CD4-positive, alpha-beta T cell treated with Interleukin-15 for 1 hour (primary cell): ENCODE measurements at places on chromosomes 12 and 14.

DNA sequence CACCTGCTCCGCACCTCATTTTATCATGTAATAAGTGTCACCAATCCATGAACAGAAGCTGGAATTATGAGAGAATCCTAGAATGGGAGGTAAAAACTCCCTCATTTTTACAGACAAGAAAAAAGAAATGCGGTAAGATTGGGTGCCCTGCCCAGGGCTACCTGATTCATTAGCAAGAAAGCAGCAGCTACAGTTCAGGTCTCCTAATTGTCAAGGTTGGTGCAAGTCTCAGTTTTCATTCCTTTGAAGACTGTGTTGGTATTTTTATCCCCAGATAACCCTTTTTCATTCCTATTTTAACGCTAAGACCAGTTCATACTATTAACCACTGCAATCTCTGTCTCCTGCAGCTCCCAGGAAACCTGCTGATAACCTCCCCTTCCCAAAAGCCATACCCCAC is 6.9 kb downstream of the DUSP6 start:
- no peak for DNase-seq

GRCh38 chr14:99596772-99597171 is 7.2 kb downstream of the CCDC85C start:
- no peak for DNase-seq

DNA sequence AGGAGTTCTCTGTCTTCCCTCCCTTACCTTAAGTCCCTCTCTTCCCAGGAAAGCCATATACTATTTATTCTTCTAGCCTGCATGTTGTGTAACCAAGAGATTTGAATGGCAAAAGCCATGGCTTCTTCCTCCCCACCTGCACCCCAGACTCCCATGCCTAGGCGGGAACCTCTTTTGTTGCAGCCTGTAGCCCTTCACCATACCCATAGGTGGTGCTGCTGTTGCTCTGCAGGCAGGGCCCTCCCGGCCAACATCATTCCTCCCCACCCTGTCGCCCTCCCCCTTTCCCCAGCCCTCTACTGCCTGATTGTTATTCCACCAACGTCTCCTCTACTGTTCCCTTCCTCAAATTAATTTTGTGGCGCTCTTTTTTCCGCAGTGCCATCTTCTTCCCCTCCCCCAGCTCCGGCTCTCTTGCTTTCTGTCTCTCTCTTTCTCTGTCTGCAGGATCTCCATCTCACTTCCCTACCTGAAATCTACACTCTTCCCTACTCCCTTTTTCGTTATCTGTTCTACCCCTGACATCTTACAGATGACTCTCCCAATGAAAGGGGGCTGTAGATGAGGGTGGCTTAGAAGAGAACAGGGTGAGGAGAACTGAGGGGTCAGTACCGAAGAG is 13.8 kb downstream of the NGDN start:
- no peak for DNase-seq

DNA sequence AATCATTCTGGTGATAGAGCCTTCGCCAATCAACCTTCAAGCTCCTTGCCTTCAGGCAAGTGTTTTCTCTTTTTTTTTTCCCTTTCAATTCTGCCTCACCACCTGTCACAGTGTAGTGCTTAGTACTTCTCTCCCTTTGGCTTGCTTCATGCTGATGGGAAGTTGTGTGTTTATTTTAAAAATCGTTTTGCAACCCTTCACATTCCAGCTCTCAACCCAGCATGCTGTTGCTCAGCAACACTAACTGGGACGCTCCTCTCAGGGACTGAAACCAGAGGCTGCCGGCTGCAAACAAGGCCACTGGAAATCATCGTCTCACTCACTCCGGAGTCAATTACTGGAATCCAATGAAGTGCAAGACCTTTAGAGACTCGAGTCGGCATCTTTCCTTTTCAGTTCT is 342.7 kb downstream of the PRKD1 start:
- DNase-seq: no peak

DNA sequence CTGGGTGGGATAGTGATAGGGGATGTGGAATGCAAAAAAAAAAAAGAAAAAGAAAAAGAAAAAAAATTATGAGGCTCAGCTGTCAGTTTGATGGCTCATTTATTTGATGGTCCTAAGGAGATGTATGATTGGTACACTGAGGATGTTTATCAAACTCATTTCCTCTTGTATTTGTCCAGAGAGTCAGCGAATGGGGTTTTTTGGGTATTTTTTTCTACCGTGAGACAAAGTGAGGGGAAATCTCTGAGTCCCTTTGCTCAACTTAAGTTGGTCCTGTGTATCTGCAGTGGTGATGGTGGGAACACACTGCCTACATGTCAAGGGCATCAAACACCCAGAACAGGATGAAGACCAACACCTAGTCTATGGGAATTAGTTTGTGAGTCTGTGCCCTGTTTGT is 176.9 kb upstream of the HIF1A start:
- DNase-seq: no peak

GRCh38 chr12:104505095-104505818 is 48.5 kb downstream of the CHST11 start:
- DNase-seq: no peak

DNA sequence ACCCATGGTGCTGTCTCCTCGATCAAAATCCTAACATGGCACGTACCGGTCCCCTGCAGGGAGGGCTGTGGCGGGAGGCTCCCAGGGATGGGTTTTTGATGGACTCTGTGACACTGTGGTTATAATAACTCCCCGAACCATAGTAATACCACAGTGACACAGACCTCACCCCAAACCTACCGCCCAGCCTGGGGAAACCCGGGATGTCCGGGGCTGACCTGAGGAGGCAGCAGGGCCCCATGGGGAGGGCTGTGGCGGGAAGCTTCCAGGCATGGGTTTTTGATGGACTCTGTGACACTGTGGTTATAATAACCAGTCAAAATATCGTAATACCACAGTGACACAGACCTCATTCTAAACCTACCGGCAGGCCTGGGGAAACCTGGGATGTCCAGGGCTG is 378.0 kb downstream of the TMEM121 start:
- DNase-seq: no peak

- no peak for DNase-seq
Observed at GRCh38 chr14:94570002-94570400, 8.8 kb downstream of the SERPINA4 start.

- DNase-seq: no peak
Observed at GRCh38 chr12:114918535-114919233, 234.7 kb upstream of the TBX3 start.

GRCh38 chr14:72318648-72319047 is 386.4 kb downstream of the RGS6 start:
- DNase-seq: no peak

GRCh38 chr12:64029013-64029857 is 184.7 kb downstream of the SRGAP1 start:
- DNase-seq: no peak

DNA sequence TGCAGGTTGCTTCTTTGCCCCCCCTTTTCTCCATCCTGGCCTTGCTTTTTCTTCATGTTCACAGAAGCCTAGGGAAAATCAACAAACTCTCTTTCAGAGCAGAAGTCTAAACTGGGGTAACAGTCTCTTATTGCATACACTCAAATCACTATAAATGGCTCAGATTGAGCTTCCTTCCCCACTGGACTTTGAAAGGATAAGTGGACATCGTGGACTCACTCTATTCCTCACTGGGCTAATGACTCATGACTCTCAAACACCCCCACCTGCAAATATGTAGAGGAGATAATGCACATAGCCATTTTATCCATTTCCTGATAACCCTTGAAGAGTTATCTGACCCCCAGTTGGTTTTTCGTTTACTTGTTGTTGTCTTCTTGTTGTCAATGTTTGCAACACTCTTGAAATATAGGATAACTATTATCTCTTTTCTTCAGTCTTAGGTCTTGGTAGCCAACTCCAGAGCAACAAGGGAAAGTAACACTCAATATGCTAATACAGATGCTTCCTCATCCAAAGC is 221.3 kb downstream of the PIK3C2G start:
- DNase-seq: no peak

DNA sequence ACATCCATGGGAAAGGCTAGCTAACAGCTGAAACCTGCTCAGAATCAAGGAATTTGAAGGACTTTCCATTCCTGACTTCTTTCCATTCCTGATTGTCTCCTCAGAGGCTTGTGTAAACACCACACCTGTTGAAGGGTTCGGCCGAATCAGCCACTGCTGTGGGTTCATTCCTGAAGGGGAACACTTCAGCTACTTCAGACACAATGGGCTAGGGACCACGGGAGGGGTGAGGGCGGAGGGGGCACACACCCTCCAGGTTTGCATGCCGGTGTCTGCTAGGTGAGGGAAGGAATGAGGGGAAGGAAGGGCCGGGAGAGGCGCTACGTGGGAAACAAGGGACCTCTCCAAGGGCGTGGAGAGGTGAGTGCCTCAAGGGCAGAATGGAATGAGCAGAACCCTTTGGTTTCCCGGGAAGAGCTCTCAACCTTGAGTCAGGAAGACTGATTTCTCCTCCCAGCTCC is 1.3 kb downstream of the GPRC5A start:
- DNase-seq: no peak

DNA sequence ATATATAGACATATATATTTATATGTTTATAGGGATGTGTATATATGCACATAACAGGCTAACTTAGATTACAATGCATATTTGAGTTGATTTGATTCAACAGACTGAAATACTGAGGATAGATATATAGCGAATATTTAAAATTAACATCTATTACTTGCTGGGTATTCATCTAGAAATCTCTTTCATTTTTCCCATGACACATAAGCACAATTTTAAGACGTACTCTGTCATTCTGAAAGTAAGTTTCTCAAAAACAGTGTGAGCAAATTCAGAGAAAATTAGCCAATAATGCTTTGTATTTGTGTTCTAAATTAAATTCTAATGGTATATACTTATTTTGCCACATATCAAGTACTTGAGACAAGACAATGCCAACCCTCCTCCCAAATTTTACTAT is 907.5 kb upstream of the MDGA2 start:
- DNase-seq: no peak

GRCh38 chr14:65164068-65164824 is 61.9 kb upstream of the MAX start:
- no peak for DNase-seq

DNA sequence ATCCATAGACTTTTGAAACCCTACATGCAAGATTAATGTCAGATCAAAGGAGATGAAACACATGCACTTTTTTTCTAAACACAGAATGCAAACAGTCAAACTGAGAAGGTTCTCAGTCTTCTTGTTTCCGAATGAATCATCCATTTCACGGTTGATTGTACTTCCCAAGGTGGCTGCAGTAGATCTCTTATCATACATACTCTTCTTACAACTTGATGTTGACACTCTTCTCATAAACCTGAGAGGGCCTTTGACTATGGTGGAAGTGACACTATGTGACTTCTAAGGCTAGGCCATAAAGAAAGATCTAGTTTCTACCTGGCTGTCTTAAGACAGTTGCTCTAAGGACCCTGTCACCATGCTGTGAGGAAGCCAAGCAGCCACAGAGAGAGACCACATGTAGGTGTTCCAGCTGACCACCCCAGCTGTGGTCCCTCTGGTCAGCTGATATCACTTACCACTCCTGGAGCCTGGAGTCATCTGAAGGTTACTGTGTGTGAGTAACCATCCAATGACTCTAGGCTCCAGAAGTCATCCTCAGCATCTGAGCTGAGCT is 67.2 kb upstream of the HMGA2 start:
- DNase-seq: no peak

DNA sequence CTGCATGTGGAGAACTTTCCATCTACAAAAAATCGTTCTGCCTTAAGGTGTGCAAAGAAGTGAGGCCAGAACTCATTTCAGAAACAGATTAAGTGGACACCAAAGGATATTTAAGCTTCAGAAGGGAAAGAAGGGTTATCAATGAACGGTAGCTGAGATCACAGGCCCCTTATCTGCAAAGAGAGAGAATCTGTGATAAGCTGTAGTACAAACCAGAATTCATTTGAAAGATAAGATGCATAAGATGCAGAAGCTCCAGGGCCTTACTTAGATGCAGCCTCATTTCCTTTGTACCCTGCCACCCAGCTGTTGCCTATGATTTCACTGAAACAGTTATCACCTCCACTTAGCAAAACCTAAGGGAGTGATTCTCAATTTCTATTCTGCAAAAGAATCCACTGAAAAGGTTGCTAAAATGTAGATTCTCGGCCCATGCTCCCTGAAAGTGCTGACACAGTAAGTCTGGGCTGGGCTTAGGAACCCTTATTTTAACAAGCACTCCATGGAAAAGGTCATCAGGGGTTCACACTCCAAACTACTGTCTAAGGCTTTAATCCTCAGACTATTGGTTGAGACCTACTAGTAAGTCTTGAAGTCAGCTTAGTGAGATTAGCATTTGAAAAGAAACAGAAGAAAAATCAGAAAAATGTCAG is 64.8 kb downstream of the HELB start:
- DNase-seq: no peak

DNA sequence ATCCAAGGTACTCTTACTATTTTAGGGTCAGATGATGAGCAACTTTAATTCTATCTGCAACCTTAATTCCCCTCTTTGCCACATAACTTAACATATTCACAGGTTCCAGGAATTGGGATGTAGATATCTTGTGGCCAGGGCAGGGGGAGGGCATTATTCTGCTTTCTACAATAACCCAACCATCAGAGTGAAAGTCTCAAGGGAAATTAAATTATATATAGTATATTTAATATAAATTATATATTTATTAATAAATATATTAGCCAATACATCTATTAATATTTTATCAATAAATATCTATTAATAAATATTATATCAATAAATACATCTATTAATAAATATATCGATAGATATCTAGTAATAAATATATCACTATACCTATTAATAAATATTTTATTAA is 11.7 kb upstream of the RAB21 start:
- no peak for DNase-seq

DNA sequence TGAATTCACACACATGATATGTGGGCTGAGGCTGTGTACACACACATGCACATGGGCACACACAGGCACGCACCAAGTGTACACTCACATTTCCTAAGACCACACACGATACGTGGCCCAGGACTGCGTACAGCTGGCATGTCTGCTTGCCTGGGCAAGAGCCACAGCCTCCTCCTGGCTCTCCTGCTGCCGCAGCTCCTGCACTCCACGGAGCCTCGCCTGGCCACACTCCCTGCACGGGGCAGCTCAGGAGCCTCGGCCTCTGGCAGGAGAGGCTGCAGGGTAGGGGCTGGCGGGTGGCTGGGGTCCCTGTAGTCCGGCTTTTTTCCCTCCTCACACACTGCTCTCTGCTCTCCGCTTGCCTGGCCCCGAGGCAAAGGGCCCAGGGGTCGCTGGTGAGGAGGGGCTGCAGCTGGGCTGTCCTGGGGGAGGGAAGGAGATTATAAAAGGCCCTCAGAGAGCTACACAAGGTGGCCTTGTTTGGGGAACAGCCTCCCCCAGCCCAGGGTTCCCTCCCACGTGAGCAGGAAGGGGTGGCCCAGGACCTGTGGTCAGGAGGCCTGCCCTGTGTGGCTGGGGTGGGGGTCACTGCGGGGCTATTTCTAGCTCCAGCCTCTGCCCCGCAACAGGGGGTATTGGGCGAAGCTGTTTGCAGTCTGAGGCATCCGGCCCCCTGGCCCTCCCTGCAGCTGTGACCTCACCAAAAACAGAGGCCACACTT is 89.0 kb upstream of the SFSWAP start:
- DNase-seq: no peak

GRCh38 chr14:63901434-63902085 is 48.8 kb downstream of the SYNE2 start:
- no peak for DNase-seq

- no peak for DNase-seq
Observed at GRCh38 chr12:62635649-62636048, 169.0 kb downstream of the MON2 start.

GRCh38 chr12:109618082-109618481 is 44.5 kb downstream of the MVK start:
- no peak for DNase-seq

- no peak for DNase-seq
Observed at GRCh38 chr14:41817626-41818025, 210.9 kb downstream of the LRFN5 start.

- DNase-seq: no peak
Observed at GRCh38 chr12:126627596-126627995, 1562.4 kb downstream of the AACS start.

GRCh38 chr14:76376878-76377734 is 1.2 kb downstream of the ESRRB start:
- no peak for DNase-seq
